ENCODE measurements at places on chromosomes 6 and 20. TPM values are rescaled to one million over a fixed set of nuclear protein-coding genes. Genes with fewer than 3 reads are reported as not detected.

Gene WFDC10B
- total RNA-seq: not detected

Gene COL21A1
- 0.69 TPM for total RNA-seq

Gene ZNF334
- 32.9 TPM for total RNA-seq

Gene CST3
- 224 TPM for total RNA-seq

Gene SLC44A4
- total RNA-seq: not detected

Gene MATN4
- not detected for total RNA-seq

Gene TGM2
- total RNA-seq: not detected

Gene ANGPT4
- 0.22 TPM for total RNA-seq

Gene BCKDHB
- total RNA-seq: 13.6 TPM

Gene ERVFRD-1
- total RNA-seq: not detected

Gene BTNL2
- total RNA-seq: not detected

Gene FAM184A
- 20.0 TPM for total RNA-seq

Gene FRS3
- 17.8 TPM for total RNA-seq

Gene BPIFB2
- not detected for total RNA-seq

Gene TREML1
- not detected for total RNA-seq

Gene SEL1L2
- total RNA-seq: not detected

Gene CFB
- total RNA-seq: not detected

Gene KCNQ5
- total RNA-seq: 1.5 TPM

Gene MOCS3
- total RNA-seq: 4.1 TPM

Gene MDFI
- total RNA-seq: 7.9 TPM

Gene SLC32A1
- 0.59 TPM for total RNA-seq

Gene BMP2
- 0.66 TPM for total RNA-seq

Gene SPDEF
- not detected for total RNA-seq

Gene CCN6
- not detected for total RNA-seq

Gene IPCEF1
- total RNA-seq: 0.61 TPM

Gene TTLL9
- total RNA-seq: 1.5 TPM

Gene RBPJL
- total RNA-seq: not detected

Gene SNX5
- 43.2 TPM for total RNA-seq

Gene EYA4
- total RNA-seq: not detected

Gene LRRN4
- not detected for total RNA-seq

Gene CNKSR3
- 2.0 TPM for total RNA-seq

Gene KHDC1L
- total RNA-seq: 2.2 TPM

Gene ADGB
- not detected for total RNA-seq
